ENCODE measurements at places on chromosomes 2 and 18. TPM values are rescaled to one million over a fixed set of nuclear protein-coding genes. Genes with fewer than 3 reads are reported as not detected.

The PGAP1 gene
- 16.6 TPM for polyA plus RNA-seq

The PARD6G gene
- polyA plus RNA-seq = 7.1 TPM

GRCh38 chr2:52968043-52968442 is 799.6 kb upstream of the CHAC2 start:
- no peak for DNase-seq

The GALNT5 gene
- 1.7 TPM for polyA plus RNA-seq

GRCh38 chr2:10089565-10090190 is 9.5 kb upstream of the CYS1 start:
- DNase-seq = no peak

DNA sequence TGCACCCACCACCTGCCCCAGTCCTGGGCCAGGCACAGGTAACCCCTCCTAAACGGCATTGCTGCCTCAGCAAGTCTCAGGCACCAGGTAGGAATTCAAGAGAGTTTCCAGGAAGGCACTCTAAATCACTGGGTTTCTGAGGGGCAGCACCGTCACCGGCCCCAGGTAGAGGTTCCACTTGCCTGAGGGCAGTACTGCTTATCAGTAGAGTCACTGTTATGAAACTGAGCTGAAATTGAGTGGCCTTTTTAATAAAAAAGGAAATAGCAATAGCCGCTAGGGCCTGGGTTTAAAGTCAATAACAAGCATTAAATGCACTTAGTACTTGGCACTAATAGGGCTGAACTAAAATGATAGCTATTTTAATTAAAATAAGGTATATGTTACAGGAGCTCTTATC is 653.7 kb downstream of the METTL4 start:
- no peak for DNase-seq

DNA sequence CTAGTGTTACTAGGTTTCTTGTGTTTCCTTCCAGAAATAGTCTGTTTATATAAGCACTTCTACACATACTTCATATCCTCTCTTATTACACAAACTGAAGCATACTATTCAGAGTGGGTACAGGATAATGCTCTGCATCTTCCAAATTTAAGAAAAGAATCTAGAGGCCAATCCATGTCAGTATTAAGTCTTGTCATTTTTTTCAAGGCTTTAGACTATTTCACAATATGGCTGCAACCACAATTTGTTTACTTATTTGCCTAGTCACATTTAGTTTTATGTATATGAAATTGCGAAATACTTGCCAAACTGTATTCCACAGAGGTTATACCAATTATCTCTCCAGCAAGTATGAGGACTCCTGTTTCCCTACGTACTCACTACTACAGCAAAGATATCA is 27.9 kb downstream of the IWS1 start:
- DNase-seq = no peak

DNA sequence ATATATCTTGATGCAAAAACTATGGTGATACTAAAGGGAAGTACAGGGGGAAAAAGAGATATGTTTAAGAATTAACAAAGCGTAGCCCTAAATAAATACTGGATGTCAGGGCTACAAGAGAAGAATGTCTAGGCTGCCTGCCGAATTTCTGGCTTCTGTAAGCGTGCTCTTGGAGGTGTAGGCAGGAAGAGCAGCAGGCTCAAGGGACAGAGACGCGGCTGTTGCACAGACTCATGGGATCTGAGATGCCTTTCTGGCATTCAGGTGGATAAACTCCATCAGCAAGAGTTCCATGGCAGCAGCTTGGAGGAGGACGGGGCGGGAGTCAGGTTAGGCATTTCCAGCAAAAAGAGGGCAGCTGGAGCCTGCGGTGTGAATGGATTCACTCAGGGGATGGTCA is 123.2 kb upstream of the TWIST2 start:
- DNase-seq = no peak

The DSG4 gene
- polyA plus RNA-seq = not detected

Measured in hindlimb muscle (tissue), 1 donor.